Left renal pelvis (tissue), 4 donors: ENCODE measurements at places on chromosomes 7 and 10. TPM values are rescaled to one million over a fixed set of nuclear protein-coding genes. Genes with fewer than 3 reads are reported as not detected.

Gene INMT
- 1.4 TPM for polyA plus RNA-seq

Gene WDR11
- 66.8 TPM for polyA plus RNA-seq

Gene FBXO24
- 2.2 TPM for polyA plus RNA-seq

Gene AQP1
- 39.4 TPM for polyA plus RNA-seq

Gene PRR15
- polyA plus RNA-seq = 0.70 TPM

Gene PHKG1
- 0.93 TPM for polyA plus RNA-seq

Gene ERLIN1
- 53.2 TPM for polyA plus RNA-seq

Gene CAV1
- polyA plus RNA-seq = 84.3 TPM

Gene NRCAM
- polyA plus RNA-seq = 21.4 TPM

Gene RNLS
- polyA plus RNA-seq = 17.6 TPM

Gene CARD11
- 2.3 TPM for polyA plus RNA-seq

Gene CALML3
- not detected for polyA plus RNA-seq

Gene ERVW-1
- polyA plus RNA-seq = 0.57 TPM

Gene VPS37D
- polyA plus RNA-seq = 11.8 TPM

Gene ANK3
- polyA plus RNA-seq = 130 TPM

Gene PROSER2
- polyA plus RNA-seq = 7.8 TPM

Gene OR2AE1
- polyA plus RNA-seq = not detected

Gene CDNF
- polyA plus RNA-seq = 2.1 TPM

Gene DMTF1
- polyA plus RNA-seq = 165 TPM

Gene ACTA2
- 206 TPM for polyA plus RNA-seq

Gene INTS1
- 56.2 TPM for polyA plus RNA-seq

Gene CACNB2
- polyA plus RNA-seq = 2.6 TPM

Gene ASL
- polyA plus RNA-seq = 33.8 TPM

Gene MYPN
- 0.06 TPM for polyA plus RNA-seq

Gene NPY4R
- not detected for polyA plus RNA-seq

Gene TRIM50
- polyA plus RNA-seq = not detected

Gene STEAP1
- 12.8 TPM for polyA plus RNA-seq

Gene SEMA3C
- polyA plus RNA-seq = 24.3 TPM

Gene OPN4
- polyA plus RNA-seq = not detected

Gene PPIF
- polyA plus RNA-seq = 71.7 TPM

Gene MACROH2A2
- polyA plus RNA-seq = 39.8 TPM

Gene MOGAT3
- polyA plus RNA-seq = 0.69 TPM

Gene HIP1
- polyA plus RNA-seq = 35.8 TPM

Gene ACTL6B
- polyA plus RNA-seq = 0.22 TPM

Gene DNAH11
- 23.3 TPM for polyA plus RNA-seq

Gene INPP5A
- 32.9 TPM for polyA plus RNA-seq
